BJ (cell line): ENCODE measurements at places on chromosomes 3 and 15.
A peak's percentile ranks its signal among the peaks of the same experiment; 100 is the strongest.

DNA sequence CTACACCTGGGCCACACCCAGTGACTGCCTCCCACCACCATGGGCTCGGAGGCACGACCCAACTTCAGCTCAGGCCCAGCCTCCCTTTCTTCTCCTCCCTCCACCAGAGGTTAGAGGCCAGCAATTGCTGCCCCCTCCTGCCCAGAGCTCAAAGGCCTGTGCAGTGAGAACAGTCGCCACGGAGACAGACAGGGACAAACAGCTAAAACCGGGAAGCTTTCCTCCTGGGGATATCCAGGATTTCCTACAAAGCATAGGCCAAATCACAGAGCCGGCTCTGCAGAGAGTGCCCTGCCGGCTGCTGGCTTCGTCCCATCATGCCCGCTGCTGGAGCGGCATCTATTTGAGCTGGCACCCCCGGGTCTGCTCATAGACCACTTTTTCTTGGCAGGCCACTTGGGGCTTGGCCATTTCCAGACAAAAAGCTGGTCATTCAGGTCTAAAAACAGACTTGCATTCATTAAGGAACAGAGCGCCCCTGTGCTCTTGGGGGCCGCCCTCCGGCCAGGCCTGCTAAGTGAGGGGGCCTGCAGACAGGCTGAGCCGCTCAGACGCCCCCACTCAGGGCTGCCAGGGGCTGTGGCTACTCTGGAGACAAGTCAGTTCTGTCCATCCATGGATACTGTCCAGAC lies 17.5 kb downstream of the GRAMD2A start:
- no peak for DNase-seq

- no peak for DNase-seq
Observed at GRCh38 chr15:70833861-70834765, 19.8 kb downstream of the LARP6 start.

- DNase-seq = no peak
Observed at GRCh38 chr15:63354821-63355650, 26.6 kb downstream of the CA12 start.

- DNase-seq = no peak
Observed at GRCh38 chr3:47283193-47283537, 421 bp downstream of the KLHL18 start.

- DNase-seq = peak; percentile 26
Observed at GRCh38 chr3:71681224-71681668, 44.0 kb downstream of the EIF4E3 start.

DNA sequence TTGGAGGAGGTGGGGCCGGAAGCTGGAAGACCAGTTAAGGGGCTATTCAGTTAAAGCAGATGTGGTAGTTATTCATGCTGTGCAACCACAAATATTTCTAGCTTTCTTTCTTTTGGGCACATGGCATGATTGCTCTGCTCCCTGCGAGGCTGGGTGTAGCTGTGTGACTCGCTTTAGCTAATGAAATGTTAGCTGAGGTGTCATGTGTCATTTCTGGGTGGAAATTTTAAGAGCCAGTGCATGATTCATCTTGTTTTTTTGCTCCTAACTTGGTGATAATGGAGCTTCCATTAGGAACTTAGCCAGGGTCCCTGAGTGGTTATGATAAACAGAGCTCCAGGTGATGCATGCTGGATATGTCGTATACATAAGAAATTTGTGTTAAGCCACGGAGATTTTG lies 300.6 kb downstream of the SATB1 start:
- peak; percentile 54 for DNase-seq

- no peak for DNase-seq
Observed at GRCh38 chr3:71389911-71390573, 193.5 kb downstream of the FOXP1 start.

DNA sequence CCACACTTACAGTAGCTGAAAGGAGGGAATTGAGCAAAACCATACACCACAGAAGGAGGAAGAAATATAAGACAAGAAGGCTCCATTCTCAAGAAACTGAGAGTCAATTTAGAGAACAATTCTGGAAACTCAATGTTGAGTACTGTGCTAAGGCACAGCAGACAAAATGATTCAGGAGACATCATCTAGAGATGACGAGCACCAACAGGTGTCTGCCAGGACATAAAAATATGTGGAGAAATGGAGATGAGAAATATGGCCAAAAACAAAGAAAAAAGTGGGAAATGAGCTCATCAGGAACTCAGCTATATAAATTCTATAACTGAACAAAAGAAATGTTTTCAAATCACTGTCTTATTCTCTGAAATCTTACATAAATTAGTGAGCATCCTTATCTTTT lies 343.7 kb downstream of the ERC2 start:
- no peak for DNase-seq

DNA sequence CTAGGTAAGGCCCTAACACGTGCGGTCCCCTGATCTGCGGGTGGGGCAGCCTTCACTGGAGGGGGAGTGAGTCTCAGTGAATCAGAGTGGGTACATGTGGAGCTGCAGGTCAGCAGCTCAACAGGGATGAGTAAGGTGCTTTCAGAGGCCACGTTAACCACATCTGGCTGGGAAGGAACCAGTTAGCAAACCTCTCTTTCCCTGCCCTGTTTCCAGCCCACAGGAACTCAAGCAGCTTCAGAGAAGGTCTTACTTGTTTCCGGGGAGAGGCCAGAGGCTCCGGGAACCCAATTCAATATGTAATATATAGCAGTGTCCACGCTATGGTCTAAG lies 175.3 kb downstream of the XXYLT1 start:
- no peak for DNase-seq
